Mesangial cell (primary cell): ENCODE measurements at places on chromosomes 6 and 20. TPM values are rescaled to one million over a fixed set of nuclear protein-coding genes. Genes with fewer than 3 reads are reported as not detected.

Gene HTR1E
- not detected in 2 replicates for total RNA-seq

Gene CAP2
- total RNA-seq, result 12.3 and 13.4 TPM in 2 replicates

Gene MPIG6B
- total RNA-seq, result not detected in 2 replicates

Gene MUC21
- total RNA-seq, result not detected in 2 replicates

Gene BPIFB4
- total RNA-seq, result not detected in 2 replicates

Gene DCDC2
- total RNA-seq, result 45.6 and 93.4 TPM in 2 replicates

Gene SIRPD
- not detected in 2 replicates for total RNA-seq

Gene LY6G6C
- not detected in 2 replicates for total RNA-seq

Gene APCDD1L
- total RNA-seq, result 8.0 and 27.9 TPM in 2 replicates

Gene PI3
- total RNA-seq, result not detected in 2 replicates

Gene WFDC12
- total RNA-seq, result not detected in 2 replicates

Gene FAM162B
- total RNA-seq, result not detected in 2 replicates

Gene CRISP2
- total RNA-seq, result under 0.01 and 0.16 TPM in 2 replicates

Gene DDAH2
- 38.1 and 92.2 TPM in 2 replicates for total RNA-seq

Gene UST
- total RNA-seq, result 1.6 and 3.3 TPM in 2 replicates

Gene SPATA25
- 0.16 and 1.1 TPM in 2 replicates for total RNA-seq

Gene BTBD3
- 15.0 and 15.8 TPM in 2 replicates for total RNA-seq

Gene TRIM38
- total RNA-seq, result 2.4 and 7.4 TPM in 2 replicates

Gene DEFB132
- total RNA-seq, result not detected in 2 replicates

Gene KIF13A
- total RNA-seq, result 13.5 and 19.4 TPM in 2 replicates

Gene CPXM1
- total RNA-seq, result 50.2 and 158 TPM in 2 replicates
